Right lobe of liver (tissue), 6 donors: ENCODE measurements at places on chromosomes 5 and 9. TPM values are rescaled to one million over a fixed set of nuclear protein-coding genes. Genes with fewer than 3 reads are reported as not detected.

The MLANA gene
- total RNA-seq = not detected

The LRRC19 gene
- 2.6 TPM for total RNA-seq

The SPAAR gene
- 1.4 TPM for total RNA-seq

DNA sequence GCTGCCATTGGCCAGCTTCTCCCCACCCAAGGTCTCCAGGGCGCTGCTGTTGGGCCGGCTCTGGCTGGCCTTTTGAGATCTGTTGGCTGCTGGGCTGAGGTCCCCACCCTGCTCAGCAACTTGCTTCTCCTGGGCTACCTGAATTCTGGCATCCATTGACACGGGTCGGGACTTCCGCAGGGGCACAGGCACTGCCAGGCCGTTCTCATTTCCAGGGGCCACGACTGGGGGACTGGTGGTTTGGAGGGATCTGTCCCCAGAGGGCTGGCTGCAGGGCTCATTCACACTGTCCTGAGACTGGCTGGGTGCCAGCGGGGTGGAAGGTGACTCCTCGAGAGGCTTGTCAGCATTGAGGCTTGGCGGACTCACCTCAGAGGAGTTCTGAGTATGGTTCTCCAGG, 87.1 kb upstream of the FBXW11 start:
- DNase-seq = no peak

DNA sequence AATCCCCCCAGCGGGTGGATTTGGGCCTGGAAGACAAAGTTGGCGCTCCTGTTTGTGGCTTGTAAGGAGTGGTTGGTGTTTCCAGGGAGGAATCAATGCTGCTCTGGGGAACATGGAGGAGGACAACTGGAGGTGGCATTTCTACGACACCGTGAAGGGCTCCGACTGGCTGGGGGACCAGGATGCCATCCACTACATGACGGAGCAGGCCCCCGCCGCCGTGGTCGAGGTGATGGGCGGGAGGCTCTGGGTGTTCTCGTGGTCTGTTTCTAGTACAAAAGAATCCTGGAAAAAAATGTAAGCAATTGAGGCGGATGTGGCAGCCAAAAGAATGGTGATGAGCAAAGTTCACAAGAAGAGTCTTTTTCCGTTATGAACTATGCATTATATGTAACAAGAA, 7.2 kb downstream of the SDHA start:
- no peak for DNase-seq

DNA sequence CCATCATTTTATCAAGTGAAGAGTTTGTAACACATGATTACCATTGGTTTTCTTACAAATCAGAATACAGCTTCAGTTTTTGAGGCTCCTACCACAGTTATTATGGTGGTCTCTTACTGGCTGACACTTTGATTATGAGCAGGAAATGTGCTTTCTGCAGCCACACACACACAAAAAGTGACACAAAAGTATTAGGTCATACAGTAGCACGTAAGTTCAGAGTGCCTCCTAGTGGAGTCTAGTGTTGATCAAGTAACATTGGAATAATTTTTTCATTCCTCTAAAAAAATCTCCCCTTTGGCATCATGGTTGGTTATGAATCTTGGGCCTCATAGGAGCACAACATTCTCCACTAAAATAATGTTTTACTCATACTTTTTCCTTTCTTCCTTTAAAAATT, 37.6 kb downstream of the PAM start:
- DNase-seq = no peak

DNA sequence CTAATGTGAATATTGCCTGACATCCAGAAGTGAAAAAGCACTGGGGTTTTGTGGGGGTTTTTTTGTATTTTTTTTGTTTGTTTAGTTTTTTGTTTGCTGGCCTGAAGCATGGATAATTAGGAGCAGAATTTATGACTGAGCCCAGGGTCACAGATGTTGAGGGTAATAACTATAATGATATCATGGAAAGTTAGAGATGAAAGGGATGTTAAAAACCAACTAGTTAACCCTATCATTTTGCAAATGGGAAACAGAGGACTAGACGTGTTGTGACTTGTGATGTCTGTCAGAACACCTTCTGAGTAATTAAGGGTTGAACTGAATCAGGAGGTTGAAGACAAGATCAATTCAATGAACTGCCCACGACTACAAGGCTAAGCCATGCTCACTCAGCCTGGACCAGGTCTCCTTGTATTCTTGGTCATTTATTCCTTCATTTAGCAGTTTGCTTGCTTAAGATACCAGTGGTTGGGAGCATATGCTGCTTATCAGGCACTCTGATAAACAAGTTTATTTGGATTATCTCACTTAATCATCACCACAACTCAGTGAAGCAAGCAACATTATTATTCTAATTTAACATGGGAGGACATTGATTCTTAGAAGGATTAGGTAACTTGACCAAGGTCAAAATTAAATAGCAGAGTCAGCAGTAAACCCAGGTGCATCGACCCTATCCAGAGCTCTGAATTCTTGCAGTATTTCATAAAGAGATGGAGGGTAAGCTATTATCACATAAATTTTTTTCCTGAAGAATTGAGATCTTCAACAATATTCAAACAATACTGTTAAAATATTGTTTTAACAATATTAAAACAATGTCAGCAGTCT, 75.7 kb upstream of the PIK3R1 start:
- no peak for DNase-seq

DNA sequence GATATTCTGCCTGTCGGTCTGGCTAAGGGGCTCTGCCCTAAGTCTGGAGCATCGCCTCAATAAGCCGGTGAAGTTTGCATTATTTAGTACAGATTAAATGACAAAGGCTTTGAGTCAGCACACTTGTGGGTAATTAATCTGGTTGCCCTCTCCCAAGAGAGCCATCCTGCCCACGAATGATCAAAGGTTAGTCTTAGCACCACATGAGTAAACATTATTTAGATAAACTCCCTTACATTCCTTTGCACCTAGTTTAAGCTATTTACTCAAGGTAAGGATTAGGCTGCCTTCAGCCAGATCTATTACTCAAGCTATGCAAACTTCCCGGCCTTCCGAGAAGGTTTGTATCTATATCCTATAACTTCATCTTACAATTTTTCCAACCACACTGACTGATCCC, 572.1 kb downstream of the CHSY3 start:
- no peak for DNase-seq
